ENCODE measurements at places on chromosomes 6 and 20.

DNA sequence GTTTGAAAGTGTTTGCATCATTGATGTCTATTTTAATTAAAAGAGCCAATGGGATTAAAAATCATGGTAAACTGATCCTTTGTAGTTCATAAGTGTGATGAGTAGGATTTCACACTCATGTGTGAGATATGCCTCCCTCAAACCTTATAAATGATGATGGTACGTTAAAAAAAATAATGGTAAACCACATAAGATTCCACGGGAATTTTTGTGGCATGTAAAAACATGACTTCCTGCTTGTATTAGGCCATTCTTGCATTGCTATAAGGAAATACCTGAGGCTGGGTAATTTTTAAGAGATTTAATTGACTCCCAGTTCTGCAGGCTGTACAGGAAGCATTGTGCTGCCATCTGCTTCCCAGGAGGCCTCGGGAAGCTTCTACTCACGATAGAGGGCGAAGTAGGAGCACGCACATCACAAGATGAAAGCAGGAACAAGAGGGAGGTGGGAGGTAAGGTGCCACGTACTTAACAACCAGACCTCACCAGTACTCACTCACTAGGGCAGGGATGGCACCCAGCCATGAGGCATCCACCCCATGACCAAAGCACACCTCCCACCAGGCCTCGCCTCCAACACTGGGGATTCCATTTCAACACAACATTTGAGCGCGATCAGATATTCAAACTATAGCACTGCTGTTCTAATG lies 187.6 kb upstream of the QKI start:
- no peak for ATAC-seq
- no peak overlapping the region for H3K27ac ChIP-seq
- no peak overlapping the region for H3K4me3 ChIP-seq
- H3K36me3 ChIP-seq = no peaks in the 10 kb centered on the region
- no peaks in the 10 kb centered on the region for H3K4me1 ChIP-seq

GRCh38 chr6:45057711-45058110 lies 270.4 kb upstream of the RUNX2 start:
- no peaks in the 10 kb centered on the region for H3K36me3 ChIP-seq
- ATAC-seq = no peak
- no peaks in the 10 kb centered on the region for H3K27me3 ChIP-seq
- H3K4me1 ChIP-seq = no peaks in the 10 kb centered on the region
- H3K4me3 ChIP-seq = no peak overlapping the region
- H3K27ac ChIP-seq = no peak overlapping the region

- H3K27ac ChIP-seq = no peak overlapping the region
- H3K4me3 ChIP-seq = no peak overlapping the region
- peaks cover 10% of the 10 kb centered on the region for H3K36me3 ChIP-seq
- no peaks in the 10 kb centered on the region for H3K27me3 ChIP-seq
- H3K4me1 ChIP-seq = no peaks in the 10 kb centered on the region
These were observed 88.6 kb downstream of the RNF217 start for GRCh38 chr6:125050663-125051318.

DNA sequence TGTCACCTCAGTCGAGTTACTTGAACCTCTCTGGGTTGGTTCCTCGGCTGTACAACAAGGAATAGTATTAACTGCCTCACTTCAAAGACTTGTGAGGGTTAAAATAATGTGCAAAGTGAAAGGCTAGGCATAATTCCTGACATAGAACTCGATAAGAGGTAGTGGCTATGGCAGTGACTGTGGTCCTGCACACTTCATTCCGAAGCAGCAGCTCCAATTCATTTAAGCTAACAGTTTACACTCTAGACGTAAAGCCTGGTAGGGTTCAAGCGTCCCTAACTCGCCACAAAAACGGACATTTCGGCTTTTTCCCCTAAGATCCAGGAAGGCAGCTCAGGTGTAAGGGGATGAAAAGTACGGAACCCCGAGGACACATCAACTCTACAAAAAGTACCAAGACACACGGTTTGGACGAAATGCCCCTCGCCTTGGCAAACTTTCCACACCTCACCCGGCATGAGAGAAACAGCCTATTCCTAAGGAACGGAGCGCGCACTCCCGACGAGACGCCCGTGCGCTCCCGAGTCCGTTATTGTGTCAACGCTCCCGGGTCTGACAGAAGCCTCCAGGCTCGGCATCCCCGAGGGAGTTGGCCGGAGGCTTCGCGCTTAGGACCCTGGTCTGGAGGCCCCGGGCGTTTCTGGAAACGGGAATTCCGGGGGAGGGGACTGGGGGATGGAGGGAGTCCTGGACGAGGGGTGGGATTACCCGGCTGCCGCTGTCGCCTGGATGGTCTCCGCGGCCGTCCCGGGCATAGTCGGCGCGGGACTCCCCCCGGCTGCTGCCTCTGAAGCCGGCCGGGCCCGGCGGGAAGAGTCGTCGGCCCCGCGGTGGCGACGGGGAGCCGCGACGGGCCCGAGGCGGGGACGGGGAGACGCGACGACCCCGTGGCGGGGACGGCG lies 937 bp downstream of the ZNF318 start:
- H3K27ac ChIP-seq = peak overlapping the region; percentile 47
- peaks cover 21% of the 10 kb centered on the region for H3K36me3 ChIP-seq

- no peak overlapping the region for H3K4me3 ChIP-seq
- H3K4me1 ChIP-seq = no peaks in the 10 kb centered on the region
- H3K36me3 ChIP-seq = no peaks in the 10 kb centered on the region
- H3K27ac ChIP-seq = no peak overlapping the region
- no peak for ATAC-seq
These were observed 184.0 kb downstream of the PRDM13 start for GRCh38 chr6:99790679-99791078.

DNA sequence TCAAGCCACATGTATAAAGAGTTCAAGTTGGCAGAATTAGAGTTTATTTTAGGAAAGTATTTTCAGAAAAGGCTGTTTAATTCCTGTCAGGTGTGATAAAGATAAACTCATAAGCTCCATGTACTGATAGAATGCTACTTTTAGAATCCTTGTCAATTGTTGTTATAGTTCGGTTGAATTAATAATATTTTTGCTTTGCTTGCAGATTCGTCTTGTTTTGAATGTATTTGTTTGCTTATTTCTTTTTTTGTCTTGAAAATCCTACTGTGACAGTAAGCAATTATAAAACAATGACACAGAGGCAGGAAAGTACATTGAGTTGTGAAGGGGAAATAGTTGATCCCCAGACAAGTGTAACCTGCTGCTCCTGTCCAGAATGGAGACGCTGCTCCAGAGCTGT lies 333.9 kb upstream of the PLCB4 start:
- no peaks in the 10 kb centered on the region for H3K36me3 ChIP-seq
- no peak overlapping the region for H3K27ac ChIP-seq
- H3K4me3 ChIP-seq = no peak overlapping the region
- no peaks in the 10 kb centered on the region for H3K4me1 ChIP-seq
- no peak for ATAC-seq

DNA sequence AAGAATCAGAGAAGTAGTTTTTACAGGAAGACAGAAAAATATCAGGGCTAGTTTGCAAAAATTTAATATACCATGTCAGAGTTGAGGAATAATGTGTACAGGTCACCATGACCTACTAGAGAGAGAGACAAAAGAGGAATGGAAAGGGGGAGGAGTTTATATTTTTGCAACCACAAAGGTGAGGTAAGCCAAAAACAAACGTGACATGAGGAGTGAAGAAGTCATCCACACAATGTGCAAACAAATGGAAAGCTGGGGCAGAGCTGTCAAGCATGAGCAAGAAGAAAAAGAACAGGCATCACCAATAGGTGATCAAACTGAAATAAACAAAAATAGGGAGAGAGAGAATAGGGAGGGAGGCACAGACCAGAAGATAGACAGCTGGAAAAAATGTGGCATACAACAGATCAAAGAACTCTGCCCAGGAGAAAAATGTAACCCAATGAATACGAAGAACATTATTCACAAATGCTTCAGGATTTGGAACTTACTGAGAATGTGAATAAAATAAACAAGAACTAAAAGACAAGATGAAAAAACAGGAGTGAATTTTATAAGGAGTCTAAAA lies 15.5 kb downstream of the RARS2 start:
- no peak for ATAC-seq
- H3K36me3 ChIP-seq = peaks cover 4% of the 10 kb centered on the region
- H3K27me3 ChIP-seq = no peaks in the 10 kb centered on the region
- H3K4me3 ChIP-seq = no peak overlapping the region
- peaks cover 7% of the 10 kb centered on the region for H3K4me1 ChIP-seq

- no peak for ATAC-seq
- no peaks in the 10 kb centered on the region for H3K27me3 ChIP-seq
- no peak overlapping the region for H3K4me3 ChIP-seq
- no peak overlapping the region for H3K27ac ChIP-seq
These were observed 194.7 kb downstream of the NRN1 start for GRCh38 chr6:5811997-5812396.

GRCh38 chr6:163600781-163601180 lies 186.3 kb downstream of the QKI start:
- H3K27me3 ChIP-seq = no peaks in the 10 kb centered on the region
- H3K4me3 ChIP-seq = no peak overlapping the region
- H3K36me3 ChIP-seq = no peaks in the 10 kb centered on the region
- no peak overlapping the region for H3K27ac ChIP-seq

GRCh38 chr20:63176034-63176426 lies 39.9 kb downstream of the YTHDF1 start:
- H3K36me3 ChIP-seq = no peaks in the 10 kb centered on the region
- no peak for ATAC-seq
- H3K27me3 ChIP-seq = peaks cover 100% of the 10 kb centered on the region
- no peak overlapping the region for H3K4me3 ChIP-seq

- ATAC-seq = no peak
- H3K27ac ChIP-seq = no peak overlapping the region
- H3K36me3 ChIP-seq = no peaks in the 10 kb centered on the region
- no peak overlapping the region for H3K4me3 ChIP-seq
- H3K4me1 ChIP-seq = peaks cover 26% of the 10 kb centered on the region
These were observed 2.7 kb downstream of the DLL1 start for GRCh38 chr6:170288091-170288631.

DNA sequence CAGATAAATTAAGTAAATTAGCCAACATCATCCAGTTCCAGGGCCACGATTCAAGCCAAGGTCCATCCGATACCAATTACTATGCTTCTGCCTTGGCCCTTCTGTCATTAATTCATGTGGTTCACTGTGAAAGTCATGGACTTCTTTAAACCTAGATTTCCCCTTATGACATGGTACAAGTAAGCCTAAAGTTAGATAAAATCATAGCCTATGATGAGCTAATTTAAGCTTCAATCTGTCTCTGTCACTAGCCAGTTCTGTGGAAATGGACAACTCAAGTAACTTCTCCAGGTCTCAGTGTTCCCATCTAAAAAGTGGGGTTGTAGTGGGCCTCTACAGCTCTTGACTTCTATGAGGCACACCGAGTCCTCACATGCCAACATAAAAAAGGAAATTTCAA lies 225.5 kb upstream of the MARCKS start:
- no peaks in the 10 kb centered on the region for H3K36me3 ChIP-seq
- peaks cover 42% of the 10 kb centered on the region for H3K4me1 ChIP-seq
- H3K27me3 ChIP-seq = no peaks in the 10 kb centered on the region
- no peak overlapping the region for H3K4me3 ChIP-seq
- no peak for ATAC-seq
- H3K27ac ChIP-seq = peak overlapping the region; percentile 35

DNA sequence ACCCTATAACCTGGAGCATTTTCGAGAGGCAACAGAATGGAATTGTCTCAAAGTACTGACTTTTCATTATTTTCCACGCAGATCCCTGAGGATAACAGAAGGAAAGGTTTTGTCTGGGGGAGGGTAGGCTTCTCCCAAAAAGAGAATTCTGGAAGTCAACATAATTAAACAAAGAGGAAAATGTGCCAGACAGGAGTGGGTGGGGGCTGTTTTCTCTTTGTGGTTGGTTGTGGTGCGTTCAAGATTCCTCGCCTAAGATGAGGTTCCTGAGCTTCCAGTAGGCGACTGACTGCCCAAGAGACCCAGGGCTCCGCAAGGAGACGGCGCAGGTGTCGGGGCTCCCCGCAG lies 70.4 kb downstream of the SOX4 start:
- no peaks in the 10 kb centered on the region for H3K36me3 ChIP-seq
- peaks cover 23% of the 10 kb centered on the region for H3K27me3 ChIP-seq
- peaks cover 41% of the 10 kb centered on the region for H3K4me1 ChIP-seq
- ATAC-seq = no peak
- H3K4me3 ChIP-seq = peak overlapping the region; percentile 70
- H3K27ac ChIP-seq = peak overlapping the region; percentile 83

DNA sequence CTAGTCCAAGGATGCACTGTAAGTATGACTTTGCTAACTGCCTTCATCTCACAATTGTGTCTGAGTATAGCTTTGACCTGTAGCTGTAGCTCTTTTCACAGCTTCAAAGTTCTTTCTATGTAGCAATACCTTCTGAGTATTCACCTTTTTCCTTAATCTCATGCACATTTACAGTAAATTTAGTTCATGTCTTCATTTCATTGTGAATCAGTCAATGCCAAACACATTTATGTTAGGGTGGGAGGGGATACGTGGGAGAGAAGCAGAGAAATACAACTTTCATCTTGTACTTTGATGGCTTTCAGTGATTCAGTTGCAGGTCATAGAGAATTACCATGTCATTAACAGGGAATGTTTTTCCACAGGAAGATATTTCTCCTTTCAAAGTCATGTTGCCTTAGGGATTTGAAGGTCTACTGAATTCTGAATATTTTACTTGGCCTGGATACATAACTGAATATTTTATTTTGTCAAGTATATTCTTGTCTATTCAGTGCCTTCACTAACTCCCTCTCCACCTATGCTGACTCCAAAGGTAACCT lies 119.2 kb downstream of the TINAG start:
- no peaks in the 10 kb centered on the region for H3K36me3 ChIP-seq
- H3K27ac ChIP-seq = no peak overlapping the region
- no peaks in the 10 kb centered on the region for H3K4me1 ChIP-seq
- H3K27me3 ChIP-seq = no peaks in the 10 kb centered on the region
- ATAC-seq = no peak

- H3K4me3 ChIP-seq = no peak overlapping the region
- H3K4me1 ChIP-seq = peaks cover 8% of the 10 kb centered on the region
- H3K27ac ChIP-seq = no peak overlapping the region
- H3K36me3 ChIP-seq = peaks cover 19% of the 10 kb centered on the region
- H3K27me3 ChIP-seq = no peaks in the 10 kb centered on the region
These were observed 113.9 kb downstream of the PRDM1 start for GRCh38 chr6:106199998-106200397.

GRCh38 chr6:77543601-77544000 lies 80.3 kb upstream of the HTR1B start:
- ATAC-seq = no peak
- no peaks in the 10 kb centered on the region for H3K4me1 ChIP-seq
- no peaks in the 10 kb centered on the region for H3K27me3 ChIP-seq
- H3K36me3 ChIP-seq = no peaks in the 10 kb centered on the region
- no peak overlapping the region for H3K27ac ChIP-seq
- no peak overlapping the region for H3K4me3 ChIP-seq

Data from gastroesophageal sphincter (tissue), 4 donors.